ENCODE measurements at places on chromosomes 3 and 15. TPM values are rescaled to one million over a fixed set of nuclear protein-coding genes. Genes with fewer than 3 reads are reported as not detected.

LRRC2 gene
- total RNA-seq = 1.8 TPM

CELF6 gene
- total RNA-seq = 0.67 TPM

KLHDC8B gene
- 6.3 TPM for total RNA-seq

TPRA1 gene
- total RNA-seq = 24.2 TPM

SLC22A13 gene
- 0.84 TPM for total RNA-seq

SPESP1 gene
- total RNA-seq = 0.29 TPM

AGBL1 gene
- 0.32 TPM for total RNA-seq

CDHR4 gene
- not detected for total RNA-seq

LRRC3B gene
- 0.35 TPM for total RNA-seq

PPARG gene
- 173 TPM for total RNA-seq

IL5RA gene
- 0.24 TPM for total RNA-seq

SLC25A36 gene
- total RNA-seq = 47.5 TPM

RLBP1 gene
- total RNA-seq = 2.1 TPM

KNL1 gene
- 1.6 TPM for total RNA-seq

CCR9 gene
- not detected for total RNA-seq

UBA7 gene
- total RNA-seq = 192 TPM

CACNA2D2 gene
- 3.8 TPM for total RNA-seq

C2CD4A gene
- 1.9 TPM for total RNA-seq

CADM2 gene
- total RNA-seq = 0.67 TPM

PEAK1 gene
- total RNA-seq = 75.3 TPM

TIMP4 gene
- 8.7 TPM for total RNA-seq

NPHP3 gene
- total RNA-seq = 32.7 TPM

ARHGEF26 gene
- 46.4 TPM for total RNA-seq

PCCB gene
- total RNA-seq = 49.9 TPM

OXTR gene
- total RNA-seq = 0.52 TPM

ATP2B2 gene
- 0.12 TPM for total RNA-seq

TRIM59 gene
- 6.0 TPM for total RNA-seq

GOLGA6L7 gene
- not detected for total RNA-seq

GABRB3 gene
- 0.52 TPM for total RNA-seq

SETD2 gene
- total RNA-seq = 71.1 TPM

RHOV gene
- total RNA-seq = 1.6 TPM

GRM7 gene
- 0.14 TPM for total RNA-seq

TNIK gene
- 28.0 TPM for total RNA-seq

TNFAIP8L3 gene
- 10.0 TPM for total RNA-seq

TMC3 gene
- total RNA-seq = 0.95 TPM

SLC12A8 gene
- 8.0 TPM for total RNA-seq

CGNL1 gene
- total RNA-seq = 3.3 TPM

CADPS gene
- 6.1 TPM for total RNA-seq

FBXL22 gene
- total RNA-seq = 37.5 TPM

ROPN1 gene
- 0.41 TPM for total RNA-seq

PCYT1A gene
- 65.2 TPM for total RNA-seq

TMEM207 gene
- not detected for total RNA-seq

SPATA12 gene
- not detected for total RNA-seq

C3orf49 gene
- not detected for total RNA-seq

SCAMP2 gene
- total RNA-seq = 218 TPM

STAB1 gene
- 51.7 TPM for total RNA-seq

FEZF2 gene
- not detected for total RNA-seq

DNAH12 gene
- 0.07 TPM for total RNA-seq

HSPBAP1 gene
- 7.9 TPM for total RNA-seq

GOLGA8J gene
- total RNA-seq = not detected

GPR160 gene
- total RNA-seq = 30.0 TPM

DAZL gene
- total RNA-seq = not detected

TTLL3 gene
- total RNA-seq = 63.9 TPM

CD86 gene
- 5.8 TPM for total RNA-seq
